ENCODE measurements at places on chromosomes 13 and 19.
A peak's percentile ranks its signal among the peaks of the same experiment; 100 is the strongest.

GRCh38 chr13:113514847-113515246 is 24.3 kb upstream of the DCUN1D2 start:
- no peak for DNase-seq

GRCh38 chr13:49569993-49570689 is 15.2 kb downstream of the RCBTB1 start:
- DNase-seq, result no peak

GRCh38 chr13:112561478-112561877 is 26.5 kb downstream of the TUBGCP3 start:
- no peak for DNase-seq

- DNase-seq, result no peak
Observed at GRCh38 chr13:27347211-27347772, 76.7 kb downstream of the RASL11A start.

- peak; percentile 6 for DNase-seq
Observed at GRCh38 chr19:39083983-39084731, at the start of gene ACP7. TSS of gene ACP7 (plus strand) at chr19:39084368. CDS start at chr19:39085270, 902 bp downstream.

DNA sequence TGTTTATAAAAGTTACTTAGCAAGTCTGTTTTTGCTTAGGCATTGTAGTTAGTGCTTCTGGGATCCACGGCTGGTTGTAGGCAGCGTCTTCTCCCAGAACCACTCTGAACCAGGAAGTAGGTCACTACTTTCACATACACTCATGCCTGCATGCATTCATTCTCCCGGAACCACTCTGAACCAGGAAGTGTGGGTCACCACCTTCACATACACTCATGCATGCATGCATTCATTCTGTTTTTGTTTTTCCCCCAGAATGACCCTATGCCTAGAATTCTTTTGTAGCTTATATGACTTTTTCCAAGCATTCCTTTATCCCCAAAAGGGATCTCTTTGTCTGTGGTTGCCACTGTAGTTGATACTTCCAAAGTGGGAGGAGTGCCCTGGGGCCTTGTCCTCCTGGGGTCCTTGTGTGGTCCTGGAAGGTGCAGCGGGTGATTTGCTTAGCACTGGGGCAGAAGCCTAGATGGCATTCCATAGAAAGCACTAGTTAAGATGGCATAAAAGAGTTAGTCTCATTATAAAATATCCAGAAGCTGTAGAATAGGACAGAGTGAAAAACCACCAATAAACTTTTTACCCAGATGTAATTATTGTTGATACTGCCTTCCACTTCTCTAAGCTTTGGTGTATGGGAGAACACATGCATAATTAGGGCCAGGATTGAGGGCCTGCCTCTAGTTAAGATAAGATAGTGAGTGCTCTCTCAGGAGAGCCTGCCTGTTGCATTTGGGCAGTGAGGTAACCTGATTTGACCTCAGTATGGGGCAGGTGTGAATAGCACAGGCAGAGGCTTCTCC is 68.6 kb upstream of the TEX29 start:
- DNase-seq, result no peak

- DNase-seq, result no peak
Observed at GRCh38 chr19:29552454-29553280, 26.9 kb downstream of the VSTM2B start.

GRCh38 chr19:49020931-49021895 is 2.9 kb downstream of the CGB3 start:
- no peak for DNase-seq

DNA sequence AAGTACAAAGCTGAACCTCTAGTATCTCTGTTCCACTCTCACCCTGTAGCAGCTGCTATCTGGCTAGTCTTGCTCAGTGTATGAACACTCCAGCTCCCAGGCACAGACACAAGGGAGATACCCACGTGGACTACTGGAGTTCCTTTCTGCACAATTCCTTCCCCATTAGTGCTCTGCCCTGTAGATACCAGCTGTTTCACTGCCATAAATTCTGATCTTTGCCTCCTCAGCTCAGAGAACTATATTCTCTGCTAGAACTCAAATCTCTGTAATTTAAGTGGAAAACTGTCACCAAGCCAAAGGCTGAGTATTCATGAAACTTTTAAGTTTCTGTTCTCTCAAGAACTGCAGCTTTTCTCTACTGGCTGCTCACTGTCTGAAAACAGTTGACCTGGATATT is 273.7 kb downstream of the DIAPH3 start:
- no peak for DNase-seq

DNA sequence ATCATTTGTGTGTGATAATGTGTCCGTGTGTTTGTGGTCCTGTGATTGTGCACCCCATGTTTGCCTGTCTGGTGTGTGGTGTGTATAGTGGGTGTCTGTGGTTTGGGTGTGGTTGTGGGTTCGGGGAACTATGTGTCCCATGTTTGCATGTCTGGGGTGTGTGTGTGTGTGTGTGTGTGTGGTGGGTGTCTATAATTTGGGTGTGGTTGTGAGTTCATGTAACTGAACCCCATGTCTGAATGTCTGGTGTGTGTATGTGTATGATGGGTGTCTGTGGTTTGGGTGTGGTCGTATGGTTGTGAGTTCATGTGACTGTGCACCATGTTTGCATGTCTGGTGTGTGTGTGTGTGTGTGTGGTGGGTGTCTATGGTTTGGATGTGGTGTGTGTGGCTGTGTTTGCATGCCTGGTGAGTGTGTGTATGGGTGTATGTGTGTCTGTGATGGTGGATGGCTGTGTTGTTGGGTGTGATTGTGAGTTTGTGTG is 11.1 kb upstream of the NFIX start:
- DNase-seq, result no peak

GRCh38 chr13:45870232-45870631 is 18.7 kb upstream of the SIAH3 start:
- DNase-seq, result no peak

GRCh38 chr19:41746593-41747227 is 8.6 kb upstream of the CEACAM6 start:
- no peak for DNase-seq

DNA sequence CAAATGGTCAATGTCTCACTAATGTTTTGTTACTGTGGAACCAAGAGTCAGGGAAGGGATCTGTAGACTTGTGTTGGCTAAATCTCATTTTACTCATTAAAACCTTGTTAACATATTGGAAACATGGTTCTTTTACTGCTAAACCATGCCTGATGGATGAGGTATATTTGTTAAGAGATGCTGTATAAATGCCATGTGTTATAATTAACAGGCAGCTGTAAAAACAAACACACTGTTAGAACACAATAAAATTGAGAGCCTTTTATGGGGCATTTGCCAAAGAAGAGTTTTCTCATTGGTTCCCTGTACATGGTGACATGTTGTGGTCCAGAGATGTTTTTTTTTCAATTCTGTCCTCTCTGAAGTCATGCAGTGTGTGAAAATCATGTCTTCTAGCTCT is 121.9 kb downstream of the ESD start:
- DNase-seq, result no peak

DNA sequence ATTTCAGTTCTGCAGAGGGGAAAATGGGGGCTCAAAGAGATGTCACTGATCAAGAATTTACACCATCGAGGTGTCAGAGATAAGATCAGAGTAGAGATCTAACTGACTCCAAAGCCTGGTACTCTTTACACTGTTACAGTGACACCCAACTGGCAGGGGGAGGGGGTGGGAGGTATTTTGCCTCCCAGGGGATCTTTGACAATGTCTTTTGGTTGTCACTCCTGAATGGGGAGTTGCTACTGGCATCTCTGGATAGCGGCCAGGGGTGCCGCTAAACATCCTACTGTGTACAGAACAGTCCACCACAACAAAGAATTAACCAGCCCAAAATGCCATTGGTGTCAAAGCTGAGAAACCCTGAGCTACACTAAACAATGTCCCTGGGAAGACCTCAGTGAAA is 3.1 kb downstream of the FPR3 start:
- DNase-seq, result no peak

GRCh38 chr19:23716792-23717191 is 29.8 kb upstream of the ZNF675 start:
- DNase-seq, result no peak

DNA sequence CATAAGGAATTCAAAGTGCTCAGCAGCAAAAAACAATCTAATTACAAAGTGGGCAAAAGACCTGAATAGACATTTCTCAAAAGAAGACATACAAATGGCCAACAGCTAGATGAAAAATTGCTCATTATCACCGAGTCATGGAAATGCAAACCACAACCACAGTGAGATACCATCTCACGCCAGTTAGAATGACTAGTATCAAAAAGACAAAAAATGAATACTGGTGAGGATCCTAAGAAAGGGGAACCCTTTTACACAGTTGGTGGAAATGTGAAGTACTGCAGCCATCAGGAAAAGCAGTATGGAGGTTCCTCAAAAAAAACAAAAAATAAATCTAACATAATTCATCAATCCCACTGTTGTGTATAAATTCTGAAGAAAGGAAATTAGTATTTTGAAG is 1206.1 kb downstream of the EFNB2 start:
- DNase-seq, result no peak

- no peak for DNase-seq
Observed at GRCh38 chr19:51246164-51246552, 4.7 kb upstream of the SIGLECL1 start.

DNA sequence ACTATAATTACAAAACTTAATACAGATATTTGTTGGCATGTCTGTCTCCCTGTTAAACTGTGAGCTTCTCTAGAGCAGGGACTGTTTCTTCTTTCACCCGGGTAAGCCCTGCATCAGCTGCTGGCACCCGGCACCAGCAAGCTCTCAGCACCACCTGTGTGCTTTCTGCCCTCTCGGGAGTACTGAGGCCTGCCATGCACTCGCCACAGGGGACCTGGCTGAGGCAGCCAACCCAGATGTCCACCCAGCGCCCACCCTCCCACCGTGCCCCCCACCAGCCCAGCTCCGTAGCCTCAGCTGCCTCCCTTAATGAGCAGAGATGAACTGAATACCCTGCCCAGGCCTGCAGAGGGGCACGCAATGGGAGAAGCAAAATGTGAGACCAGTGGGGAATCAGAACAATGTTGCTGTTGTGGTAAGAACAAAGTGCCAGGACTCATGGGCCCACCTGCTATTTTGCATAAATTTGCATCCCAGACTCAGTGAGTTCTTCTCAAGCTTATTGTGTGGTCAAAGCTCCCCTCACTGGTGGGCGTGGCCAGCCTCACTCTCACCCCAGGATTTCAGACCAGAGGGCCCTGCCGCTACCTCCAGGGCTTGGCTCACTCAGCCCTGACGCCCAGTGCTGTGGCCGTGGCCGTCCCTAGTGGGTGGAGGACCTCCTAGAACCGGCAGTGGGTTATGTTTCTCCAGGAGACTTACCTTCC is 14.6 kb upstream of the SERPINE3 start:
- no peak for DNase-seq

Data from activated T-helper 1 cell treated with anti-CD3 and anti-CD28 coated beads, Interleukin-2, amount 50 U/mL, for 16 hours (primary cell).